CD4-positive, alpha-beta T cell treated with Interleukin-6 for 4 hours (primary cell): ENCODE measurements at places on chromosomes 2 and 18.

DNA sequence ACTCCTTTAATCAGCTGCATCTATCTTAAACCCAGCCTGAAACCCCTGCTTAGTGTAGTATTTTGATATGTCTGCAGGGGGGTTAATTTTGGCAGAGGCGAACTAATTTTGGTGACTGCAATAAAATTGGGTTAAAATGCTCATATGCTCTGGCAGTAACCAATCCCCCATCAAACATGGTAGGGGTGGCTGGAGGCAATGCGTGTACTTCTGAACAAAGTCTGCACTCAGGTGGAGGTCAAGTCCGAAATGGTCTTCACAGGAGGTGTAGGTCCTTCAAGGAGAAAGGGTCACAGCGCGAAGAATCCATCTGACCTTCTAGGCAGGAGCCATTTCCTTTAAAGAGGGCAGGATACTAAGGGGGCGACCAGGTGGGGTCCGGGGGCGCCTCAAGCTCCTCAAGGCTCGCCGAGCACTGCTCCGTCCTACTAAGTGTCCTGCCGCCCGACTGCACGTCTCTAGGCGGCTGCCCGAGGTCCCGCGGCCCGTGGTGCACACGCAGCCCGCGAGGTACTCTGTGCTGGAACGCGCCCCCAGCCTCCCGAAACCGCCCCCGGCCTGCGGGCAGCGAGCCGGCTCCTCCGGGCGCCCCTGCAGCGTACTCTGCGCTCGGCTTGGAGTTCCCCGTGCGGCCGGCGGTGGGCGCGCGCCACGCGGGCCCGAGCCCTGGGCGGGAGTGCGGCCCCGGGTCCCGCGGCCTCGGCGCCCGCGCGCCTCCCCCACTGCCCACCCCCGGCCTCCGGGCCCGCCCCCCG lies 1.7 kb upstream of the LDLRAD4 start:
- peak; percentile 67 for DNase-seq

GRCh38 chr2:148603562-148603920 lies 41.0 kb upstream of the EPC2 start:
- no peak for DNase-seq

GRCh38 chr2:97928591-97928990 lies 67.2 kb downstream of the TMEM131 start:
- no peak for DNase-seq

DNA sequence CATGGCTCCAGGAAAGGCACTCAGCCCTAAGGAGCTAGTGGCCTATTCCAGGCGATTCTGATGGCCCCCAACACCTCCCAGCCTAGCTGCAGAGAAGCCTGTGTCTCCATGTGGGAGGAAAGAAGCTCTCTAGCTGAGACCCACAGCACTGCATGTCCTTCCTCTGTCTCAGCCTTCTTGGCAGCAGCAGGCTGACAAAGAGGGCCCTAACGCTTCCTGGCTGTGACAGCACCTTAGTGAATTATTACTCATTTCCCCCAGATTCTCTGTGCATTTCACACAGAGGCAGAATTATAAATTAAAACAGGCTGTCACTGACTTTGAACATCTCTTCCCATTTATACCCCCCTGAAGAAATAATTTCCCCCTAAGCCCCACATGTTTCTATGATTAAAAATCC lies 206.8 kb downstream of the CLIP4 start:
- no peak for DNase-seq

- no peak for DNase-seq
Measured at GRCh38 chr2:31232586-31232985, 1.4 kb upstream of the EHD3 start.

GRCh38 chr2:43098539-43098938 lies 127.9 kb downstream of the ZFP36L2 start:
- no peak for DNase-seq

- no peak for DNase-seq
Measured at GRCh38 chr2:9771481-9772017, 71.7 kb upstream of the TAF1B start.

GRCh38 chr2:86201671-86202335 lies 2.5 kb downstream of the MRPL35 start:
- DNase-seq, result no peak

GRCh38 chr2:231554748-231555545 lies 24.7 kb upstream of the NMUR1 start:
- no peak for DNase-seq

- DNase-seq, result no peak
Measured at GRCh38 chr2:205764270-205764746, 82.0 kb downstream of the NRP2 start.

GRCh38 chr2:181306785-181307184 lies 150.4 kb upstream of the ITGA4 start:
- no peak for DNase-seq

DNA sequence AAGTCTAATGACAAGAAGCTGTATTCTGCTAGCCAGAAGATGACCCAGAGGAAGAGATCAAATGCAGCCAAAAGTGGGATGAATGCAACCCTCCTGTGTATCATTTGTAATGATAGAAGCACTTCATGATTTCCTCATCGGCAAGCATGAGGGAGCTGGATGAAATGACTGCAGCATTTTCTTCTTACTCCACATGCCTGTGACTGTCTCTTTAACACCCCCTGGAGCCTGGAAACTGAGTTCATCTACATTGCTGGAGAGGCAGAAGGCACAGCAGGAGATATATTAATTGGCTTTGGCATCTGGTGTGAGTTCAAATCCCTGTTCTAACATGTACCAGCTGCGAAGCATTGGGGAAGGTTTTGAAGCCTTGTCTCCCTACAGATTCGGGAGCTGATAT lies 37.7 kb downstream of the ID2 start:
- no peak for DNase-seq

- DNase-seq, result no peak
Measured at GRCh38 chr2:11305338-11305737, 39.1 kb downstream of the ROCK2 start.

GRCh38 chr18:61731178-61731577 lies 161.6 kb downstream of the RNF152 start:
- no peak for DNase-seq

DNA sequence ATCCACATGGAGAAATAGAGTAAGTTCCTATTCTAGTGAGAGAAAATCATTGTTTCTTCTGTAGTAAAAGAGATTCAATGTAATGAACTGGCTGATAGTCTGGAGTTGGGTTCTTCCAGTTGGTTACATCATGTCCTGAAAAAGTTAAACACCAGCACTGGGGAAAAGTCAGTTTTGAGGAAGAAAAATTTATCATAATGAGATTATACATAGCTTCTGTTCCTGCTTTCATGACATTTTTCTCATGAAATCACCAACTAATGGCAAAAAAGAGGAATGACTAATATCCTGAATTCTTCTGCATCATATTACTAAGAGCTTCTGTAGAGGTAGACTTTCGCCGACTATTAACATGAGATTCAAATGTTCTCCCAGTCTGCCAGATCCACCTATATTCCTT lies 69.2 kb upstream of the SLC9A2 start:
- no peak for DNase-seq

DNA sequence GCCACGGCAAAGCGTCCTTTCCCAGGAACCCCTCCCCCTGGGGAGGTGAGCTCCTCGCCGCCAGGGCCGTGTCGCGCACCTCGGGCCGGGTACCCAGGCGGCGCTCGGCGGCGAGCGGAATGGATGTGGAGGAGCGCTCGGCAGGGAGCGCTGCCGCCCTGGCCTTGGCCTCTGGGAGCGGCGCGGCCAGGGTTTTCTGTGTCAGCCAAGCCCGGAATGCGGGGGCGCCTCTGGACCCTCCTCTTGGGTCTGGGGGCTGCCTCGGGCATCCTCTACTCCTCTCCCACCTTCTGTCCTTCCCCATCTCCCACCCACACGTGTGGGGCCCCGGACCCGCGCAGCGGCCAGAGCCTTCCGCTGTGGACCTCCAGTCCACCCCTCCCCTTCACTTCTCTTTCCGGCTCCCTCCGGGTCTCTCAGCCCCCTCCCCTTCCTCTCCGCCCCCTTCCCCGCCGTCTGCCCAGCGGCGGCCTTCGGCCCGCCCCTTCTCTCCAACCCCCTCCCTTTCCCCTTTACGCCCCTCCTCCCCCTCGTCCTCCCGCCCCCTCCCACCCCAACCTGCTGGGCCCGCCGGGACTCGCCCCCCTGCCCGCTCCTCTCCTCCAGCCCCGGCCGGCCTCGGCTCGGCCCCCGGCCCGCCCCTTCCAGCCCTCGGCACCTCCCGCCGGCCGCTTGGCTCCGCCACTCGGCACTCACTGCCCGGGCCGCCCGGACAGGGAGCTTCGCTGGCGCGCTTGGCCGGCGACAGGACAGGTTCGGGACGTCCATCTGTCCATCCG lies at the start of gene MERTK:
Gene MERTK, plus strand, starts transcription at position 684 of the 779 bp plus-strand sequence. CDS start 129 bp downstream, outside the sequence.
- peak; percentile 64 for DNase-seq

DNA sequence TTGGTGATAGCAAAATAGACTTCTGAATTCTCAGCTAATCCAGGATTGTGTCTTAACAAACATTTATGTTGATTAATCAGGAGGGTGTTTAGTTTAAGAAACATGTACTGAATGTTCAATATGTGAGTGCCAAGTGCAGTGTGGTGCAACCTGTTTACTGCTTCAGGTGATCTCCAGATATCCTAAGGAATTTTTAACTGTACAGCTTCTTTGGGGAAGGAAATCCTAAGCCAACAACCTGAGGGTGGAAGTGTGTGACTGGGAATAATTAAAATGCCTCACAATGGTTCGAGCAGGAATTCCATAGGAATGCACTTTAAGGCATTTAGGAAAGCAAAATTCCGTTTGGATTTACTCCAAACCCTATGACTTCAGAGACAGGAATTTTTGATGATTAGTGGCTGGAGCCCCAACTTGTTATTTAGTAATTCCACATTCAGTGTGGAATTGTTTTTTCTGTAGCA lies 16.4 kb downstream of the CRIM1 start:
- no peak for DNase-seq

DNA sequence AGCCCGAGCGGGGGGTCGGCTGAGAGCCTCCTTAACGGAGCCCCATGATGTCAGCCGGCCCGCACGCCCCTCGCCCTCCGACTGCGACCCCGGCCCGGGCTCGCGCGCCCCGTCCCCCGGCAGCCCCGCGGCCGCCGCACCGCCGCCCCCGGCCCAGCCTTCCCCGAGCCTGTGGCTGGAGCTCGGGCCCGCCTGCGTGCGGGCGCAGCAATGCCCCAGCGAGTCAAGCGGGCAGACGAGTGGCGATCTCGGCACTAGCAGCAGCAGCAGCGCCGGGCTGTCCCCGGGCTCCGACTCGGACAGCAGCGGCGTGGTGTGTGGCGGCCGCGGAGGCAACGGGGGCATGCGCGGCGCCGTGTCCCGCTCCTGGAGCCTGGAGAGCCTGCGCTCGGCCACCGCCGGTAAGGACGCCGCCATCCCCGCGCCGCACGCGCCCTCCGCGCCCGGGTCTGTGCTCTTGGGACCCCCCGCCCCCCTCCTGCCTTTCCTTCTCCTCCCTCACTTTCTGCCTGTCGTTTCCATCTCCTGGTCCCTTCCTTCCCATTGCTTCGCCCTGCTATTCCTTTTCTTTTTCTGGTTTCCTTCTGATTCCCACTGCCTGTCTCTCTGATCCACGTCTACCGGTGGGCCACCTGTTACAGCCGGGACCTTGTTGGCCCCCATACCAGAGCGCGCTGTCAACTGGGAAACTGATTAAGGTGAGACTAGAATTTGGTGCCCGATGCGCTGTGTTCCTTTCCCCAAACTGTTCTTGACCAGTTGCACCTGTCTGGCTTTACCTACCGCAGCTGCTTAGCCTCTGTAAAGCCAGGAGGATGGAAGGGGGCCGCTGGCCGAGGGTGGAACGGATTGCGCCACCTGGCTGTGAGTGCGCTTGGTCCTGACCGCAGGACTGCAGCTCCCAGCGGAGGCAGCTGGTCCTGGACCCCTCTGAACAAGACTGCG lies 127.4 kb downstream of the ARHGEF4 start:
- DNase-seq, result no peak

- DNase-seq, result no peak
Measured at GRCh38 chr2:10635430-10635829, 54.3 kb downstream of the NOL10 start.

DNA sequence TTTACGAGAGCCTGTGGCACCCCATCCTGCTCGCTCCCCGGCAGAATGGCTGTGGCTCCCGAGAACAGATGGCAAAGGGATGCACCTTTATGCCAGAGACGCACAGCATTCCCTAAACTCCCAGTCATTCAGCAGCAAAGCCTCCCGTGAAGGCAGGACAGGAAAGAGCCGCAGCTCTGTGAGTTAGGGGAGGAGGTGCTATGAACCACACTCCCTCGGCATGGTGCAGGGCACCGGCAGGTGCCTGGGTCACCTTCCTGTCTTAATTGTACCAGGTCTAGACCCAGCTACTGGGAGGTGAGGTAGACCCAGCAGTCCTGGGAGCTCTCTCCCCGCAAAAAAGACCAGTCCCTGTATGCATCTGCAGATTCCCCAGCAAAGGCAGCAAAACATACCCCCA lies 149.8 kb downstream of the TWIST2 start:
- no peak for DNase-seq

GRCh38 chr18:45702708-45703265 lies 21.2 kb upstream of the SLC14A1 start:
- DNase-seq, result no peak

- no peak for DNase-seq
Measured at GRCh38 chr2:49102146-49102545, 52.2 kb downstream of the FSHR start.
